ENCODE measurements at places on chromosomes 11 and 22. TPM values are rescaled to one million over a fixed set of nuclear protein-coding genes. Genes with fewer than 3 reads are reported as not detected.

The PTPRCAP gene
- 1.0 TPM for total RNA-seq

The CDHR5 gene
- total RNA-seq, result not detected

The NRIP3 gene
- total RNA-seq, result 1.0 TPM

- peak; percentile 23 for DNase-seq
These were observed 73.3 kb downstream of the PARVB start for GRCh38 chr22:44097263-44098020.

- no peak for DNase-seq
These were observed 5.8 kb downstream of the TCN2 start for GRCh38 chr22:30612789-30613188.

- DNase-seq, result no peak
These were observed 1308.3 kb downstream of the TBC1D22A start for GRCh38 chr22:48070760-48071159.

DNA sequence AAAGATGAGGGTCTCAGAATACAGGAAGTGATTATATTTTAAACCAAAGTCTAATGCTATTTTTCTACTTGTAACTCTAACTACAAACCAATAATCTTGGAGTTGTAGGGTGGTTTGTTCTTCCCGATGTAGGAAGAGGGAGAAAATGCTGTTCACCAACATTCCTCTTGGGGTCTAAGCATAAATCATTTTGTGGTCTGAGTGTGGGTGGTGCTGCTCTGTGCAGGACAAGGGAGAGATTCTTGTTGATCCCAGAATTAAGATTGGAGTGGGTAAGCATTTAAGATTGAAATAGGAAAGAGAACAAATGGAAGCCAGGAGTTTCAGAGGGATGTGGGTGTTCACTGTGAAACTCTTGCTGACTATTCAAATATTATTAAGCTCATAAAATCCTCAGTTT lies 38.6 kb upstream of the MMP13 start:
- DNase-seq, result no peak

- no peak for DNase-seq
These were observed 51.7 kb upstream of the RTL6 start for GRCh38 chr22:44549701-44550100.

- DNase-seq, result no peak
These were observed 109.5 kb downstream of the TMPRSS5 start for GRCh38 chr11:113596658-113597057.

- DNase-seq, result no peak
These were observed 823.6 kb downstream of the TBC1D22A start for GRCh38 chr22:47586038-47586437.

DNA sequence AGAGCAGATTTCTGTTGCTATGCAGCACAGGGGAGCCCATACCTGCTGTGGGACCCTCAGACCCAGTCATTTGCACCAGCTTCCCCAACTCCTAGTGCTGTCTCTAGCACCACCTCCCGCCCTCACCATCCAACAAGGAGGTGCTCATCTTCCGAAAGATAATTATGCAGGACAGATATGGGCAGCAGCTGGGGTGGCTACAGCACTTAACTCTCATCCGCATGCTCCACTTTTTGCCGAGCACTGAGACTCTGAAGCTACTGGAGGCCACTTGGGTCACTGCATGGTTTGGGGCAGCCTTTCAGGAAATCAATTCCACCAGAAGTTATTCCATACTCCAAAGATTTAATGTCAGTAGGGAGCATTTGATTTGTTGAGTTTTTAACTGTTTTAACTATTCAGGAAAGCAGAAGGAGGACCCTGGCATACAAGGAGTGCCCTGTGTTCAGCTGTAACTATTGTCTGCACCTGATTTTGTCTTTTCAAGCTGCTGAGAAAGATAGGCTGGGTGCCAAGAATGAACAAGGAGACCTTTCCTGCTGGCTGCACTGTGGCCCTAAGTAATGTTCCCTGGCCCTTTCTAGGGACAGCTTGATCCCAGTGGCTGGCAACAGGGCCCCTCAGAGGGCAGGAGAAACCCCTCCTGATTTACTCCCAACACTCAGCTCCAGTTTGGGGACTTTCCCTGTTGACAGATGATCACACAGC lies 67.3 kb upstream of the CSNK2A3 start:
- DNase-seq, result no peak

DNA sequence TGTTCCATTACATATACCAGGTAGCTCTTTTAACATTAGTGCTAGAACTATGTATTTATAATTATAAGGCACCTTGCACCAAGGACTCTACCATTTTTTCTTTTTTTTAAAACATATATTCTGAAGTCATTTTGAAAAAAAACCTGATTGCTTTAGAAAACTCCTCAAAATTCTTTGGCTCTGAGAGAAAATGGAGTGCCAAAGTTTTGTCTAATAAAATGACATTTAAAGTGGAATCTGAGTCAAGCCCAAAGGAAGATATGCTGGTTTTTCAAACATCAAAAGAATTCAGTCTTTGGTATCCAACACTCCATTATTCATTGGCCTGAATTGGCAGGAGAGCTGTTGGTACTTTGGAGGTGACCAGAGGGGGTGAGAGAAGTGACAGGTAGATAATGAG lies 116.5 kb downstream of the ME3 start:
- DNase-seq, result no peak

GRCh38 chr11:62446091-62446490 lies 27.3 kb downstream of the SCGB1A1 start:
- peak; percentile 61 for DNase-seq

DNA sequence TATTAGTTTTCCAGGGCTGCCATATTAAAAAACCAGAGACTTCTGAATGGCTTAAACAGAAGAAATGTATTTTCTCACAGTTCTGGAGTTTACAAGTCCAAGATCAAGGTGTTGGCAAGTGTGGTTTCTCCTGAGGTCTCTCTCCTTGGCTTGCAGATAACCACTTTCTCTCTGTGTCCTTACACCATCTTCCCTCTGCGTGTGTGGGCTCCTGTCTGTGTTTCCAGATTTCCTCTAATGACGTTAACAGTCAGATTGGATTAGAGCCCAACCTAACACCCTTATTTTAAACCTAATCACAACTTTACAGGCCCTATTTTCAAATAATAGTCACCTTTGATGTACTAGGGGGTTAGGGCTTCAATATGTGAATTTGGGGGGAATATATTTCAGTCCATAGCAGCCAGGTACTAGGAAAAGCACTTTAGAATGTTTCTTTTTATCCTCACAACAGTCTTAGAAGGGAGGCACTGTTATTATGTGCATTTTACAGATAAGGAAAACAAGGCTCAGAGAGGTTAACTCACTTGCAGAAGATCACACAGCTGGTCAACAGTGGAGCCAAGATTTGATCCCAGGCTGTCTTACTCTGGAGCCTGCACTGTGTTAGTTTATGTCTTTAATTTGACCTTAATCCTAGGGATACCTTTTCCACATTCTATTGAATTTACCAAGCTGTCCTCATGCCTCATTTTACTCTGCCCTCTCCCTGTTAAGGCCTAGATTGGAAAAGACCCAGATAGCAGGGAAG lies 116.4 kb upstream of the CRYBB3 start:
- DNase-seq, result no peak
